Activated CD4-positive, alpha-beta T cell treated with anti-CD3 and anti-CD28 coated beads, Interleukin-10, Interleukin-2, amounts not matched to agents 100 ng/mL and 50 ng/mL, durations not matched to agents 16 hours and 8 hours (primary cell): ENCODE measurements at places on chromosomes 13 and 19.

GRCh38 chr13:32947411-32948276 lies 68.6 kb upstream of the KL start:
- DNase-seq = no peak

GRCh38 chr13:102648046-102648445 lies 46.8 kb downstream of the METTL21C start:
- DNase-seq = no peak

- no peak for DNase-seq
Observed at GRCh38 chr13:47139519-47139918, 242.7 kb upstream of the HTR2A start.

DNA sequence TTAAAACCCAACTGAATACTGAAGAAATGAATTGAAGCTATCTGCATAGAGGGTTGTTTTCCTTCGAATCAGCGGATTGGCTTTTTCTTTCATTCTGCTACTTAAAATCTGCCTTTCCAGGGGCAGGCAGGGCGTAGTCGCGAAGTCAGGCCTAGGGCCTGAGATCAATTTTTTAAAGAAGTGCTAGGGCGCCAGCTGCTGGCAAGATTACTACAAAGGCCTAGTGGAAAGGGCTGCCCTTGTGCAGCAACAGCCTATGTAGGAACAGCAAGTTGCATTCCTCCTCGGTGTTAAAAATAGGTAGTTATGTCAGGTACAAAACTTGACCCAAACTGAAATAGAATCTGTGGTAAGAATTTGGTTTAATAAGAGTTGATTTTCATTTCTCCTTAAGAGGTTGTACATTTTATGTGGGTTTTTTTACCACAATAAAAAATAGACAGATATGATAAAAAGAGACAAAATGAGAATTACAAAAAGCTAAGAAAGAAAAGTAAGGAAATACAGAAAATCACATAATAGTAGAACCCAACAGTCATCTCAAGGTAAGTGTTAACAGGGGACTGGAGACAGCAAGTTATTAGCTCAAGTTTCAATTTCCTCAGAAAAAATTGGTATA lies 9.5 kb upstream of the URAD start:
- peak; percentile 46 for DNase-seq

GRCh38 chr19:55389386-55390317 lies 3.9 kb downstream of the RPL28 start:
- DNase-seq = no peak

- no peak for DNase-seq
Observed at GRCh38 chr13:47673009-47673850, 327.8 kb downstream of the SUCLA2 start.

GRCh38 chr19:55206664-55207500 lies 2.4 kb downstream of the PTPRH start:
- peak; percentile 47 for DNase-seq

GRCh38 chr13:40152922-40153321 lies 497.5 kb downstream of the COG6 start:
- no peak for DNase-seq

- no peak for DNase-seq
Observed at GRCh38 chr13:113531041-113531873, 40.7 kb upstream of the DCUN1D2 start.

DNA sequence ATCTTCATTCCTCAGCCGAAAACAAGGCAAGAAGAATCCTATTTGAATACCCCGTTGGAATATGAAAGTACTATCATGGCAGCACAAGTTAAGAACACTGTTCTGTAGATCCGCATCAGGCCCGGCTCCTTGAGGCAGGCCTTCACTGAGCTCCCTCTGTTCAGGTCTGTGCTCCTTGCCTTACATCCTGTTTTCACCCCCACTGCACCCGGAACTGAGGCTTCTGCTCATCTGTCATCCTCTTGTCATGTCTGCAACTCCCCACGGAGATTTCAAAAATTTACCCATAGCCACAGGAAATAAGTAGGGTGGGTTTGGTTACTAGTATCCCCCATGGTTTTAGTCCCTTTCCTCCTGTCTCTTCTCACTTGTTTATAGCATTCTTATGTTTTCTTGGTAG lies 861.9 kb downstream of the GPC5 start:
- DNase-seq = no peak

DNA sequence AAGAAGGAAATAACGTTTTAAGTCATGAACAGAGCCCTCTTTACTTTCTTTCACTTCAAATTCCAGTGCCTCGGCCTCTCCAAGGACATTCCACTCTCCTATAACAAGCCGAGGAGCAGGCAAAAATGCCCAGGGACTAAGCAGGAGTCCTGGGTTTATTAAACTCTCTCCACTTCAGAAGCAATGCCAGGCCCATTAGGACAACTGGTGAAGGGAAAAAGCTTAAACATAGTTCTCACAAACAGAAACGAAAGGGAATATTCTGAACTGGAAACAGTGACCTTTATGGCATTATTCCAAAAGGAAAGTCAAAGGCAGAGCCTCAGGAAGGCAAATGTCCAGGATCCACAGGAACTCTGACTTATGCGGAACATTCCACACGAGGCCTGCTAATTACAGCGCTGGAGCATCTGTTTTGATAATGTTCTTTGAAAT lies 30.9 kb upstream of the MED4 start:
- DNase-seq = no peak

DNA sequence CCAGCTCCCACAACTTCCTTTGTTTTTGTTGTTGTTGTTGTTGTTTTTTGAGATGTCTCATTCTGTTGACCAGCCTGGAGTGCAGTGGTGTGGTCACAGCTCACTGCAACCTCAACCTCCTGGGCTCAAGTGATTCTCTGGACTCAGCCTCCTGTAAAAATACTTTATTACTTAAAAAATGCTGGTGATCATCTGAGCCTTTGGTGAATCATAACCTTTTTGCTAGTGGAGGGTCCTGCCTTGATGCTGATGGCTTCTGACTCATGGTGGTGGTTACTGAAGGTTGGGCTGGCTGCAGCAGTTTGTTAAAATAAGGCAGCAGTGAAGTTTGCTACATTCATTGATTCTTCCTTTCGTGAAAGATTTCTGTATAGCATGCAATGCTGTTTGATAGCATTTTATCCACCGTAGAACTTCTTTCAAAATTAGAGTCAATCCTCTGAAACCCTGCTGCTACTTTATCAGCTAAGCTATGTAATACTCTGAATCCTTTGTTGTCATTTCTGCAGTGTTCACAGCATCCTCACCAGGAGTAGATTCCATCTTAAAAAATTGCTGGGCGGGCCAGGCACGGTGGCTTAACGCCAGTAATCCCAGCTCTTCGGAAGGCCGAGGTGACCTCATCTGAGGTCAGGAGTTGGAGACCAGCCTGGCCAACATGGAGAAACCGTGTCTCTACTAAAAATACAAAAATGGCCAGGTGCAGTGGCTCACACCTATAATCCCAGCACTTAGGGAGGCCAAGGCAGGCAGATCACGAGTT lies 18.0 kb downstream of the ARHGAP35 start:
- DNase-seq = peak; percentile 12

DNA sequence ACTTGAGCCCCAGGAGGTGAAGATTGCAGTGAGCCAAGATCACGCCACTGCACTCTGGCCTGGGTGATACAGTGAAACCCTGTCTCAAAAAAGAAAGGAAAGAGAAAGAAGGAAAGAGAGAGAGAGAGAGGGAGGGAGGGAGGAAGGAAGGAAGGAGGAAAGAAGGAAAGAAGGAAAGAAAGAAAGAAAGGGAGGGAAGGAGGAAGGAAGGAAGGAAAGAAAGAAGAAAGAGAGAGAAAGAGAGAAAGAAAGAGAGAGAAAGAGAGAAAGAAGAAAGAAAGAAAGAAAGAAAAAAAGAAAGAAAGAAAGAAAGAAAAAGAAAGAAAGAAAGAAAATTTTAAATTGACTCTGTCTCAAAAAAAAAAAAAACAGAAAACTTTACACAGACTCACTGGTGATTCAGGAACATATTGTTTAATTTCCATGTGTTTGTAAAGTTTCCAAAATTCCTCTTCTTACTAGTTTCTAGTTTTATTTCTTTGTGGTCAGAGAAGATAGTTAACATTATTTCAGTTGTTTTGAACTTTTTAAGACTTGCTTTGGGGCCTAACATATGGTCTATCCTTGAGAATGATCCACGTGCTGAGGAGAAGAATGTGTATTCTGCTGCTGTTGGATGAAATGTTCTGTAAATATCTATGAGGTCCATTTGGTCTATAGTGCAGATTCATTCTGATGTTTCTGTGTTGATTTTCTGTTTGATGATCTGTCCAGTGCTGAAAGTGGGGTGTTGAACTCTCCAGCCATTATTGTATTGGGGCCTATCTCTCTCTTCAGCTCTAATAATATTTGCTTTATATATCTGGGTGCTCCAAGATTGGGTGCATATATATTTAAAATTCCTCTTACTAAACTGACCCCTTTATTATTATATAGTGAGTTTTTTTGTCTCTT lies 204.4 kb upstream of the SERP2 start:
- no peak for DNase-seq

- DNase-seq = no peak
Observed at GRCh38 chr13:114076329-114077090, 55.9 kb downstream of the RASA3 start.

DNA sequence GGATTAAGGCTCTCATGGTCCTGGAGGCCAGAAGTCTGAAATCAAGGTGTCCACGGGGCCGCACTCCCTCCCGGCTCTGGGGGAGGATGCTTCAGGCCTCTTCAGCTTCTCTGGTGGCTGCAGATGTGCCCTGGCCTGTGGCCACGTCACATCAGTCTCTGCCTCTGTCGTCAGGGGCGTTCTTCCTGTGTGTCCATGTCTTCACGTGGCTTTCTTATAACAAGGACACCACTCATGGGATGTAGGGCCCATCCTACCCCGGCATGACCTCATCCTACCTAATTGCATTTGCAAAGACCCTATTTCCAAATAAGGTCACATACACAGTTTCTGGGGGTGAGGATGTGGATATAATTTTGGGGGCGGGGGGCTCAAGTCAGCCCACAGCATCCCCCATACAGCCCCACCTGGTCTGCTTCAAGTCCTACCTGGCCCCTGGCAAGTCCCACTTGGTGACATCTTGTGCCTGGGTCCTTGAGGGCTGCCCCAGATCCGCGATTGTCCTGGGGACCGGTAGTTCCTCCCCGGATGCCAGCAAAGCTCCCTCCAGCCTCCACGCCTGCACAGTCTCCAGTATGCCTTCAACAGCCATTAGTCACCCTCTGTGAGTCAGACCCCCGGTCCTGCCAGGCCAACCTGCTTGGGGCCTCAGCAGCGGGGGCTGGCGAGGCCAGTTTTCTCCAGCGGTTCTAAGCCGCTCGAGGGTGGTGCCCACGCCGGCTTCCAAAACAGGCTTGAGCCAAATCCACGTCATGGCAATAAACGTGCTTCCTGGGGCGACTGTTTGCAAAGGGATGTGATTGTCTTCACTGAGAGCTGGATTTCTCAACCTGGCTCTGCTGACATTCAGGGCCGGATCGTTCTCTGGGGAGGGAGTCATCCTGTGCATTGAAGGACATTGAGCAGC lies 32.2 kb downstream of the MYO9B start:
- no peak for DNase-seq

GRCh38 chr13:106680796-106681472 lies 113.0 kb upstream of the ARGLU1 start:
- no peak for DNase-seq

- DNase-seq = no peak
Observed at GRCh38 chr13:20035130-20035529, 76.6 kb downstream of the ZMYM2 start.

- DNase-seq = no peak
Observed at GRCh38 chr13:57128909-57129308, 11.8 kb upstream of the PRR20A start.

DNA sequence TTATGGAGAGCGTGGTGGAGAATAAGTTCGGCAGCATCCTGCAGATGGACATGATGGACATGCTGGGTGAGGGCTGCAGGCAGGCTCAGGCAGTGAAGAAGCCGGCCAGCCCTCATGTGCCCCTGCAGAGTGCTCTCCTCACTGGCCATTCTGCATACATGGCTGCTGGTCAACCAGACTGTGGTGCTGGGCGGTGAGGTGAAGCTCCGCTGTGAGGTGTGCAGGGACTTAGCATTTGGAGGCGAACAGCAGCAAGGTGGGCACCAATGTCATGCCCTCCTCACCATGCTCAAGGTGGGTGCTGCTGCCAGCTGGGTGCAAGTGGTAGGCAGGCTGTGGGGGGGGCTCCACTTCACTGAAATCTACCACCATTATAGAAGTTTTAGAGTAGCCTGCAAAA lies 5.7 kb upstream of the ZNF492 start:
- DNase-seq = no peak

DNA sequence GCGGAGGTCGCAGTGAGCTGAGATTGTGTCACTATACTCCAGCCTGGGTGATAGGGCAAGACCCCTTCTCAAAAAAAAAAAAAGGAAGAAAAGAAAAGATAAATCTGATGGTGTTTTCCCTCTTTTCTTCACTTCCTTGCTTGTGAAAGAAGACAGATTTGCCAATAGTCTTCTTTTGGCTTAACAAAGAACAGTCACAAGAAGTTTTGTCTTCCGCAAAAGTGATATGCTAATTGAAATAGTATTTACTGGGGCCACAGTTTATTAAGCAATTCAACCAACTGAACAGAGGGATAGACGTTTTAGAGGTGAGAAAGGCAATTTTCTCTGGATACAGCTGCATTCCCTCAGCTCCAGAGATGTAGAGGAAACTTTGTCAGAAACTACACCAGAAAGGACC lies 22.9 kb upstream of the PLAUR start:
- no peak for DNase-seq

DNA sequence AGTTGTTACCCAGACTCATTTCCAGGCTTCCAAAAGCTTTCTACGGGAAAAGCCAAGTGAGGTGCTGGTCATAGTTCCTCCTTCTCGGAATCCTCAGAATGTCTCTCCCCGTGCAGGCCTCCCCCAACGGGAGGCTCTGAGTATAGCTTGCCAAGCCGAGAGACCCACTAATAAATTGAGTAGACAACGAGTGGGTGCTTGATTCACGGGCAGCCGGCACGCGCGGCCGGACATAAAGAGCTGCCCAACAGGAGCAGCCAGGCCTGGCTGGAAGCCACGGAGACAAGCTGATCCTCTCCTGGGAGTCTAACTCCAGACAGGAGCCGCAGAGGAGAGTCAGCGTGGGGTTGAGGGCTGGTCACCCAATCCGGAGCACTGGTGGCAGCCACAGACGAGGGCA lies 43.4 kb upstream of the MEDAG start:
- DNase-seq = no peak

DNA sequence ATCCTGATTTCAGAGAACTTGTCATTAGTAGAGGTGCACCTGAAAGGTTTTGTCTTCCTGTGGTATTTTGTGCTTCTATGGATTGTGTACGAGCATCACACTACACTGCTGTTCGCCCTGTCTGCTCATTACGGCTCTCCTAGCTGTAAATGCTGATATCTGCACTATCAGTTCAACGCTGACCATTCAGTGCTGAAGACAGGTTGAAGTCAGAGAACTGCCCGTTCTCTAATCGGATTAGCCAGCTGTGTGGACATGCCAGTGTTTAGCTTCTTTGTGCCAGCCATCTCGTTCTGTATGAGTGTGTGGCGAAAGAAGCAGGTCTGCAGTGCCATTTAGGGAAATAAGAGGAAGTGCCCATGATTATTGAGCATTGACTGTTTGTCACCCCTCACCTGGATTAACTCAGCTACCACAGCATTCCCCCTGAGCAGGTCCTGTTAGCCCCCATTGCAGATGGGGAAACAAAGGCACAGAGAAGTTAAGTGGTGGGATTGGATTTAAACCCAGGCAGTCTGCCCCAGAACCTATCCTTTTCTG lies 21.6 kb upstream of the C1QTNF9 start:
- DNase-seq = no peak

- no peak for DNase-seq
Observed at GRCh38 chr19:49790866-49791265, 22.2 kb downstream of the FUZ start.
